Stimulated activated CD8-positive, alpha-beta memory T cell treated with anti-CD3 and anti-CD28 coated beads, Interleukin-7, amount 100 ng/mL, for 48 hours (primary cell): ENCODE measurements at places on chromosomes 6 and 20.

DNA sequence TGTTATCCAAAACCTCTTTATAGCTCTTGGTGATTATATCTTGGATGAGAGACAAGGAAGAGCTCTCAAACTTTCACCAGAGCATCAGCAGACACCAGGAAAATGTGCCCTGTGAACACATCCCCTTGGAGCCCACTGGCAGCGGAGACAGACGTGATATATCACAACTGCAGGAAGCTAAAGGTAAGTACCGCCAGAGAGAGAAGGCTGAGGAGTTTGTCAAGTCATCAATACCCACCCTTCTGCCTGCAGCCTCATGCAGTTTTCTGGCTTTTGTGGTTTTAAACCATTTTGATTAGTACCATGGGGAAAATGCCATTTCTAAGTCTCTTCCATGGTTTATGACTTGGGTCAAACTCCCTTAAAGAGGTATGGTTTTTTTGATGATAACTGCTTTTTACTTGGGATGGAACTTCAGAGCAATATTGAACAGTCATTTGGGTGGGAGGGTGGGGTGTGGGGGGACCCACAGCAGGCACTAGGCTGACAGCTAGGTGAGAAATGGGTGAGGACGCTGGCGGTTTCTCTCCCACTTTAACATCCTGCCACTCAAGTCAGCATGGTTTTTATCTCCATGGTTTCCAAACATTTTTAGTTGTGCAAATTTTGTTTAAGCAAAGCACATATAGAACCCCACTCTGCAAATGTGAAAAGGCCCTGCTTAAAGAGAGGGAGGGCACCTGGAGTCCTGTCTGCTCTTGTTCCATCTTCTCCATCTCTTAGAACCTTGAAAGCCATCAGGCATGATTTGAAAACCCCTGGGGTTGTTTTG, 108.4 kb downstream of the SCML4 start:
- DNase-seq = no peak

- DNase-seq = peak; percentile 11
These were observed at the start of gene RNF182 for GRCh38 chr6:13924949-13925881. Gene RNF182, plus strand, starts transcription at chr6:13924952. Its CDS starts 52,168 bp downstream, at chr6:13977120.

DNA sequence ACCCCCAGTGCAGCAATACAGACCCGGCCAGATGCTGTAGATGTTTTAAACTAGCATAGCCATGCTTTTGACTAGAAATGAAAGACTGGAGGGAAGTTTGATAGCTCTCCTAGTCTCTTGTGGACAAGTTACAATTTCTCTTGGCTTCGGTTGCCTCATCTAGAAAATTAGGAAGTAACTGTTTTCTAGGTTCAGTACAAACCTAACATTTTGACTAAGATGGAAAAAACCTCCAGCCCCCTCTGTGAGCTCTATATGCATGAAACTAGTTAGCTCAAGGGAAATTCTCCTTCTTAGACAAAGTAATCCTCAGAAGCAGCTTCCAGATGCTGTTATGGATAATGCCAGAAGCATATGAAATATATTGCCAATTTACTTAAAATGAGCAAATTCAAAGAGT, 86.6 kb downstream of the RNF144B start:
- no peak for DNase-seq

GRCh38 chr6:56003616-56004015, 128.2 kb upstream of the BMP5 start:
- DNase-seq = no peak

DNA sequence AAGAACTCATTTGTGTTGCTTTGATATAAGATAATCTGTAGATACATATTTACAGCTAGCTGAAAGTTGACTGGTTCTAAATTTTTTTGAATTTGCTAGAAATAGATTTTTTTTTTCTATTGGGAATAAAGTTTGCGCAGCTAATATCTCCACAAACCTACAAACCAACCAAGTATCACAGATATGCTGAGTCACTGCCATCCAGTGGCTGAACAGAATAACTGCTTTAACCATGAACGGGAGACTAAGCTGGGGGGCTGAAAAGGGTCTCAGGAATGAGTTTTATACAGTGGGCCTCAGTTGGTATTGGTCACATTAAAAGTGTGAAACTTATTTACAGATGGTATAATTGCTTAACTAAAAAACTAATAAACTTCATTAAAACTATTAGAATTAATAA, 326.7 kb upstream of the CNR1 start:
- no peak for DNase-seq

DNA sequence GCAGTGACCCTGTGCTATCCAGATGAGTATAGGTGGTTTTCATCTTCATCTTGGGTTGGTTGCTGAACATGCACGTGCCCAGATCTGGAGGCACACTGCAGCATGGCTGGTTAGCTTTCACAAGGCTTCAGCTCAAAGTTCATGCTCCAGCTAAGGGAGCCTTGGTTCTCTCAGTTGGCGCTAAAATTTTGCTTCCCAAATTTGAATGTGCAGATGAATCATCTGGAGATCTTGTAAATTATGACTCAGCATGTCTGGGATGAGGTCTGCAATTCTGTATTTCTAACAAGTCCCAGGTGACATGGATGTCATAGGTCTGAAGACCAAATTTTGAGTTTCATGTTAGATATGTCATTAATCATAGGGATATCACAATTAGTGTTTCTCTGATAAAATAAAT, 230.8 kb downstream of the FOXA2 start:
- DNase-seq = no peak

- peak; percentile 72 for DNase-seq
These were observed 985 bp downstream of the ZBP1 start for GRCh38 chr20:57619051-57619831.

GRCh38 chr6:26006086-26006939, 43.7 kb downstream of the TRIM38 start:
- DNase-seq = no peak

DNA sequence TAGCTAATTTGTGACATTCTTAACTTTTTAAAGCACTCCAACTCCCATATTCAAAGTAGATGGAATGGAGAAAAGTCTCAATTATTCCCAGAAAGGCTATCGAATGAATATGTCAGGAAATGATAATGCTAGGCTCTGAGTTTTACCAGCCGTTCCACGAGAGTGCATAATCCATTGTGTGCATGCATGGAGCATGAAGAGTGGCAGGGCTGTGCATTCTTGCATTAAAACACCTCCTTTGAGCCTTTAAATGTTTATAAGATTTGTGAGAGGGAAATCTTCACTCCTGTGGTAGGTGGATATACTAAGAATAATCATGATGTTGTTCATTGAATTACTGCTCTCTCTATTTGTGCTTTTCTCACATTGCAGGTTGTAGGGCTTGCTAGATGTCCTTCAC, 178.3 kb downstream of the CARMIL1 start:
- no peak for DNase-seq

GRCh38 chr6:23529902-23530301, 596.1 kb upstream of the NRSN1 start:
- DNase-seq = no peak

DNA sequence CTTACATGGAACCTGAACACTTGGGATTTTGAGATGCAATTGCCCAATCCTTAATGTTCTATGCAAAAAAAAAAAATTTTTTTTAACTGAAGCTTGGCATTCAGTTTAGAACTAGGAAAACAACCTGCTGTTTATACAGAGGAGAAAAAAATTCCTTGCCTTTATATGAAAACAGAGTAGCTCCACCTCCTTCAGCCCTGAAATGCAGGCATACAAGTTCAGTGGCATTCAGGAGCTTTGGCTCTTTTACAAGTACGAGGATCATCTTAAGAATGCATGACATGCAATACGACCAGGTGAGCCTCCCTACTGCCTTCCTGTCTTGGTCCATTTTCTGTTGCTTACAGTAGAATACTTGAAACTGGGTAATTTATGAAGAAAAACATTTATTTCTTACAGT, 20.4 kb downstream of the PAX1 start:
- no peak for DNase-seq

- no peak for DNase-seq
These were observed 21.0 kb downstream of the SLC13A3 start for GRCh38 chr20:46630306-46630705.

GRCh38 chr20:46018611-46019010, 9.9 kb downstream of the MMP9 start:
- no peak for DNase-seq
